ENCODE measurements at places on chromosomes 13 and 19.

GRCh38 chr19:29121684-29122083 is 91.3 kb downstream of the UQCRFS1 start:
- no peak for DNase-seq

GRCh38 chr19:32674153-32674930 is 638 bp downstream of the ANKRD27 start:
- DNase-seq, result no peak

GRCh38 chr13:113897966-113898365 is 34.1 kb upstream of the GAS6 start:
- no peak for DNase-seq

GRCh38 chr19:24073807-24074206 is 13.2 kb upstream of the ZNF254 start:
- DNase-seq, result no peak

DNA sequence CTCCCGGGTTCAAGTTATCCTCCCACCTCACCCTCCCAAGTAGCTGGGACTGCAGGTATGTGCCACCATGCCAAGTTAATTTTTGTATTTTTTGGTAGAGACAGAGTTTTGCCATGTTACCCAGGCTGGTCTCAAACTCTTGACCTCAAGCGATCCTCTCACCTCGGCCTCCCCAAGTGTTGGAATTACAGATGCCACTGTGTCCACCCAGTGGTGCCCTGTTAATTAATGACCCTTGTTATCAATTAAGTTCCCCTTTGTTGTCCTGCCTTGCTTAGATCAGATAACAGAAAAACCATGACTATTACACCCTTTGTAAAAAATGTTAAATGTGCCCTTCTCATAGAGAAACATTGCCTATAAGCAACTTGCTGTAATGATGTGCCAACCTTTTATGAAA is 34.4 kb upstream of the IGFL1 start:
- no peak for DNase-seq

Data from GM12864 (cell line).